Activated CD4-positive, alpha-beta T cell treated with anti-CD3 and anti-CD28 coated beads for 48 hours (primary cell): ENCODE measurements at places on chromosomes 16 and 17.
A peak's percentile ranks its signal among the peaks of the same experiment; 100 is the strongest.

- no peak for DNase-seq
Observed at GRCh38 chr16:77617996-77618395, 104.3 kb upstream of the NUDT7 start.

- no peak for DNase-seq
Observed at GRCh38 chr16:89315271-89315670, 97.8 kb downstream of the ZNF778 start.

DNA sequence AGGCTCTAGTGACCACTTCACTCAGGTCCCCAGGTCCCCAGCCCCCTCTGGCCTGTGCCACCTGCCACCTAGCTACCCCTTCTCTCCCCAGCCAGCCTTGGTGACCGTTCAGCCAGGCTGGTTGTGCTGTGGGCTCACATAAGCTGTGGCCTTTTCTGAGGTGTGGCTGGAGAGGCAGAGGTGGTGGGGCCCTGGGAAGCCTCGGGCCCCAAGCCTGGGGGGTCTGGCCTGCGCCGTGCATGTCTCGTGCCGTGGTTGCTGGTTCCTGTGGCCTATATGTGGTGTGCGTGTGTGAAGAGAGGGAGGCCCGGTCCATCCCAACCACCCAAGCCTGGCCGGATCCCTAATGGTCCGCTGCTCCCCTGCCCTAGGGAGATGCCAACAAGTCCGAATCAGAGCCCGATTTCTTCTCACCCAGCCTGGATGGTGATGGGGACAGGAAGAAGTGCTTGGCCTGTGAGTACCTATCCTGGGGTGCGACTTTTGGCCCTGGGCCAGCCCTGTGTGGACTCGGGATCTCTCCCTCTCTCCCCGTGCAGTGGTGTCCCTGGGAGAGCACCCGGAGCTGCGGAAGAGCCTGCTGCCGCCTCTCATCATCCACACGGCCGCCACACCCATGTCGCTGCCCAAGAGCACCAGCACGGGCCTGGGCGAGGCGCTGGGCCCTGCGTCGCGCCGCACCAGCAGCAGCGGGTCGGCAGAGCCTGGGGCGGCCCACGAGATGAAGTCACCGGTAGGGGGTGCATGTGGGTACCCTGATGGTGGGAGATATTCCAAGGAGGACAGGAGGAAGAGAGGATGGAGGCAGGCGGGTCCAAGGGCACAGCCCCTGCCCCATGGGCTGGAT lies 35.9 kb downstream of the CACNA1G start:
- DNase-seq, result no peak

DNA sequence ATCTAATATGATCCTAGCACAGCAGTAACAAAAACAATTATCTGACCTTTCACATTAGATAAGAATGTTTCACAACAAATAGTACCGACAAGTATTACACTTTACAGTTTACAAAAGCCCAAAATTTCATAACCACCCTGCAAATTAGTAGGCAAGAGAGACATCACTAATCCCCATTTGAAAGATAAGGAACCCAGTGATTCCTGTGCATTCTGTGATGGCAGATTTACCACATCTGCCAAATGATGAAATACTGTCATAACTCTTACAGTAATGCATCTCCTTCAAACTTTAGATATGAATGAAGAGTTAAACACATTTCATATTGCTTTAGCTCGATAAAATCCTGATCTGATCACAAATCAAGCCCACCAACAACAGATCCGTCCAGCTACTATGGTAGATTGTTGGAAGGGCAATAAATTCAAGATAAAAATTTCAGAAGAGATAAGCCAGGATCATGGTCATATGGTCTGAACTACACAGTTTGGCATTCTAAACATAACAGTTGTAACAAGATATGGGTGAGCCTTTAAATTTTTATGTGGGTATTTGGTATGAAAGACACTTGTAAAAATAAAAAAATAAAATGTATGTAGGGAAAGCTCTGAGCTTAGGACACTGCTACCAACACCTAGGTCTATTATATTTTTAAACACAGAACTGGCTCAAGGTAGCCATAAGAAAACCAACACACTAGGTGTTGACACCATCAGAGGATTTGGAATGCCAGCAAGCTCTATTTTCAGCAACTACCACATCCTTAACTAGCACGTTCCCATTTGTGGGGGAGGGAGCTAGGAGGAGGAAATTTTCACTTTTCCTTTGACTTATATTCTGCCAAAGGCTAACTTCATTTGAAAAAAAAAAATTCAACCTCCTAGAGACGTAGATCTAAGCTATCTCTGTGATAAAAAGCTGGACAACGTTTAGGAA lies 9.3 kb downstream of the YWHAE start:
- no peak for DNase-seq

DNA sequence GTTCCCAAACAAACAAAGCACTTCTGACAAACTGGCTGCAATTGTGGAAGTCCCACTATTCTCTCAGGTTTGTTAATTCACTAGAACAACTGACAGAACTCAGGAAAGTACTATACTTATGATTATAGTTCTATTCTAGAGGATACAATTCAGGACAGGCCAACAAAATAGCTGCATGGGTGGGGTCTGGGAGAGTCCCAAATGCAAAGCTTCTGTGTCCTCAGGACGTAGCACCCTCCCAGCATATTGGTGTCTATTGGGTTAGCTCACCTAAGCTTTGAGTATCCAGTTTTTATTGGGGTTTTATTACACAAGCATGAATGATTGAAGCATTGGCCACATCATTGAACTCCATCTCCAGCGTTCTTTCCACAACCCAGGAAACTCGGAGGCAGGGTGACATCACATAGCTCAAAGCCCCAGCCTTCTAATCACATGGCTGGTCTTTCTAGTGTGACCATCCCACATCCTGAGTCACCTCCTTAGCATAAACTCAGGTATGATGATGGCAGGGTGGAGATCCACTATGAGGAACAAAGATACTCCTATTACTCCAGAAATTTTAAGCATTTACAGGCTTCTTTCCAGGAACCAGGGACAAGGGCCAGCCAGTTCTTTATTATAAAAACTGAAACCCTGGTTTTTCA lies 43.9 kb upstream of the CCNF start:
- DNase-seq, result no peak

- no peak for DNase-seq
Observed at GRCh38 chr17:42673885-42674754, 2.7 kb downstream of the PLEKHH3 start.

DNA sequence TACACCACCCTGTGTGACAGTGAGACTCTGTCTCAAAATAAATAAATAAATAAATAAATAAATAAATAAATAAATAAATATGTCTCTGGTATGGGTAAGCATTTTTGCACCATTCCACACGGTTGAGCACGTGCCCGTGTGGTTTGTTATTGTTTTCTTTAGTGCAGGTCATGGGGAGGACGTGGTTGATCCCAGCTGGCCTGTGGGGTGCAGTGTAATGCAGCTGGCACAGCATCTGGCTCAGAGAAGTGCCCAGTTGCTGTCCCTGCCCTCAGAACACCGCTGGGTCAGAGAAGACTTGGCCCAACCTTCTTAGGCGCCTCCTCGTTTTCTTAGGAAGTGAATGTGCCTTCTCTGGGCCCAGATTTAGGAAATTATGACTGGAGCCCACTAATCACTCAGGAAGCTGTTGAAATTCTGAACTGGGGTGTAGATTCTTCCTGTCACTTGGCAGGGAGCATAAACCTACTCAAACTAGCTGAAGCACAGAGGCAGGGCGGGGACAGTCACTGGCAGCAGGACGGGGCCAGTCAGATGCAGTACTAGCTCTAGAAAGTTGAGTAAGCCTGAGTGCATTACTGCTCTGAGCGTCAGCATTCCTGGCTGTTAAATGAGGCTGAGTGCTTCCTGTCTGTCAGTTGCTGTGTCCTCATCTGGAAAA lies 85.9 kb downstream of the SNX29 start:
- no peak for DNase-seq

DNA sequence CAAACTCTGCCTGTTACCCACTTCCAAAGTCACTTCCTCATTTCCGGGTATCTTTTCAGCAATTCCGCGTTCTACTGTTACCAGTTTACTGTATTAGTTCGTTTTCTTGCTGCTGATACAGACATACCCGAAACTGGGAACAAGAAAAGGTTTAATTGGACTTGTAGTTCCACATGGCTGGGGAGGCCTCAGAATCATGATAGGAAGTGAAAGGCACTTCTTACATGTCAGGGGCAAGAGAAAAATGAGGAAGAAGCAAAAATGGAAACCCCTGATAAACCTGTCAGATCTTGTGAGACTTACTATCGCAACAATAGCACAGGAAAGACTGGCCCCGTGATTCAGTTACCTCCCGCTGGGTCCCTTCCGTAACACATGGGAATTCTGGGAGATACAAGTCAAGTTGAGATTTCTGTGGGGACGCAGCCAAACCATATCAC lies 30.9 kb downstream of the PAFAH1B1 start:
- no peak for DNase-seq

DNA sequence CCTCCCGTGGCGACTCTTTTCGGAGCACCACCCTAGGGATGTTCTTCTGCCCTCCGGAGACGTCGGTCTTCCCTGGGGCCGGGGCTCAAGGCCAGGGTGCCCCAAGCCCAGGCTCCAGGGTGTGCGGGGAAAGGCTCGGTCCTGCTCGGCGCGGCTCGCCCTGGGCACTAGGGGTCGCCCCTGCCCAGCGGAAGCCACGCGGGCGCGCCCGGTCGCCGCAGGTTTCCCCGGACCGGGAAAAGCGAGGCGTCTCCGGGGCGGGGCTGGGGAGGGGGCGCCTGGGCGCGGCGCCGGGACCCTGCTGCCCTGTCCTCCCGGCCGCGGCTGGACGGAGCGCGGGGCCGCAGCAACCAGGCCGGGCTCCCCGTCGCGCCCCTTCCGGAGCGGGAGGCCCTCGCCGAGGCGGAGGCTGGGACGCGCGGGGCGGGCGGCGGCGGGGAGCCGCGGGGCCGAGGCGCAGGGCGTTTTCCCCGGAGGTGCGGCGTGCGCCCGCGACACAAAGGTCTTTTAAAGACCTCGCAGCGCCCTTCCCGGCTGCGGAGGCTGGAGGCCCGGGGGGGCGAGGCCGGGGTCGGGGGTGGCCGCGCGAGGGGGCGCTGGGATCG lies 76.4 kb downstream of the MRC2 start:
- DNase-seq, result peak; percentile 73

GRCh38 chr16:11679250-11679649 lies 11.0 kb downstream of the SNN start:
- DNase-seq, result no peak

- DNase-seq, result no peak
Observed at GRCh38 chr17:27529230-27529796, 73.1 kb downstream of the KSR1 start.

DNA sequence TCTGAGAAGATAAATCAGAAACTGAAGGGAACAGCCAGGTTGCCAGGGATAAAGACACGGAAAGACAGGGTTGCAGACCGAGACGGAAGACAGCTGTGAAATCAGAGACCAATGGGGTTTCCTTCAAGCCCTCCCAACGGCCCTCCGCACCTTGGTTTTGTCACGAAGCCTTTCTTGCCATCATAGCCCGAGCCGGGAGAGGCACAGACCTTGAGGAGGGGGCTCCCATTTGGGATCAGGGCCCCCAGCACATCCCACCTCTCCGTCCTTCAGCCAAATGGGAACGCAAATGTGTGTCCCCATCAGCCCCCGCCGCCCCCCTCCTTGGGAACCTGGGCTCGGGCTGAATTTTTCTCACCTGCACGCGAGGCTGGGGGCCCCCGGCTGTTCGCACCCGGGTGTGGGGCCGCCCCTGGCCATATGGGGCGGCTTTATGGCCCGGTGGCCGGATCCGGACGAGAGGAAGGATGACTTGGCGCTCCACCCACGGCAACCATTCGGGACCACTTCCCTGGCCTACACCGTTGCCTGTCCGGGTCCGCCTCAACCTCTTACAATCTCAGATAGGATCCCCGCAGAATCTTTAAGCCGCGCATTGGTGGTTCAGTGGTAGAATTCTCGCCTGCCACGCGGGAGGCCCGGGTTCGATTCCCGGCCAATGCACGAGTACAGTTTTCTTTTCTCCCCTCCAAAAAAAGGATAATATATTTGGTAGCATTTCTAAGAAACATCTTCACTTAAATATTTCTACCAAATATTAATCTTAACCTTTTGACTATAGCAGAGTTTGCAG lies 1.4 kb upstream of the HES7 start:
- peak; percentile 93 for DNase-seq

GRCh38 chr17:21289175-21289901 lies 4.8 kb downstream of the MAP2K3 start:
- no peak for DNase-seq

GRCh38 chr16:17275076-17276009 lies 195.4 kb downstream of the XYLT1 start:
- peak; percentile 17 for DNase-seq

DNA sequence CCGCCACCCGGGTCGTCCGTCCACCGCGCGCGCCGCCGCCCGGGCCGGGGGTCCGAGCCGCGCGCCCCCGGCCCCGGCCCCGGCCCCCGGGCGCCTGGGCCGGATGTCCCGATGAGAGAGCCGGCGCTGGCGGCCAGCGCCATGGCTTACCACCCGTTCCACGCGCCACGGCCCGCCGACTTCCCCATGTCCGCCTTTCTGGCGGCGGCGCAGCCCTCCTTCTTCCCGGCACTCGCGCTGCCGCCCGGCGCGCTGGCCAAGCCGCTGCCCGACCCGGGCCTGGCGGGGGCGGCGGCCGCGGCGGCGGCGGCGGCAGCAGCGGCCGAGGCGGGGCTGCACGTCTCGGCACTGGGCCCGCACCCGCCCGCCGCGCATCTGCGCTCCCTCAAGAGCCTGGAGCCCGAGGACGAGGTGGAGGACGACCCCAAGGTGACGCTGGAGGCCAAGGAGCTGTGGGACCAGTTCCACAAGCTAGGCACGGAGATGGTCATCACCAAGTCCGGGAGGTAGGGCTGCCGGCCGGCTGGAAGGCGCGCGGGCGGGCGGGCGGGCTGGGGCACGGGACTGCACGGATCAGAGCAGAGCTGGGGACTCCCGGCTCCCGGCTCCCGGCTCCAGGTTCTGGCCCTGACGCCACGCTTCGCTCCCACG lies 548 bp downstream of the TBX2 start:
- DNase-seq, result no peak

- DNase-seq, result no peak
Observed at GRCh38 chr17:40014375-40014980, 762 bp upstream of the CSF3 start.
